ENCODE measurements at places on chromosomes 12 and 14. TPM values are rescaled to one million over a fixed set of nuclear protein-coding genes. Genes with fewer than 3 reads are reported as not detected.

ZFHX2 gene
- 2.0 TPM for total RNA-seq

LRRIQ1 gene
- 2.5 TPM for total RNA-seq

DNA sequence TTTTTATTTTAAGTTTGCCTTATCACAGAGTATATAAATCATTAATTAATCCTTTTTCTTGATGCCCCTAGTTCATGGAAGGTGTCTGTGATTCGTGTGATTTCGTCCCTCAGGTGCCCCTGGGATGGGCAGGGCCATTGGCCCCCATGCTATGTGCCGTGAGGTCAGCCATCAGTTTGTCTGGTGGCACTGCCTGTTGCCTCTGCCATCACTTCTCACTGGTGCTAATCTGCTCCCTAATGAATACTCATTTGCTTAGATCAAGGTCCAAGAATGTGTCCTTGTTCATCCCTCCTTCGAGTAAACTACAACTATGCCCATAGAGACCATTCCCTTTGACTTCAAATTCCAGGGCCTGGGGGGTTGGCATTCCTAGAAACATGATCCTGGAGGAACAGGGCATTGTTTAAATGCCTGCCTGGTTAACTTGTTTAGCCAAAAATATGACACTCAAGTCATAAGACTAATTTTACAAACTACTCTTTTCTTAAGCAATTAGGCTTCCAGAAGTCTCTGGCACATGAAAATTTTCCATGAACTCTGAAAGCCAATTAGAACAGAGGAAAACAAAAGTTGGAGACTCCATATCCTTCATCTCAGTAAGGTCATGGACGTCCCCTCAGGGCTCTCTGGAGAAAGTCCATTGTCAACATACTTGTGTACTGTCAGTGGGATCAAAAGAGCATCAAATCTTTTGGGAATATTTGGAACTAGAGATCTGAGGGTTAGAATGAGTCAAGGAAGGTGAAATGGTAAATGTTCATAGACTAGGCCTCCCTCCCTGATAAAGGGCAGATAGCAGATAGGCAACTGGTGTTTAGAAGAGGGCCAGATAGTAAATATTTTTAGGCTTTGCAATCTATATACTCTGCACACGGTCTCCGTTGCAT, 90.9 kb upstream of the PLXNC1 start:
- no peak overlapping the region for H3K4me3 ChIP-seq
- no peaks in the 10 kb centered on the region for H3K27me3 ChIP-seq
- H3K36me3 ChIP-seq, result no peaks in the 10 kb centered on the region
- H3K27ac ChIP-seq, result no peak overlapping the region
- DNase-seq, result no peak
- H3K4me1 ChIP-seq, result peaks cover 3% of the 10 kb centered on the region

EP400 gene
- total RNA-seq, result 20.3 TPM

WIF1 gene
- 2.0 TPM for total RNA-seq

SELPLG gene
- 1.1 TPM for total RNA-seq

DNA sequence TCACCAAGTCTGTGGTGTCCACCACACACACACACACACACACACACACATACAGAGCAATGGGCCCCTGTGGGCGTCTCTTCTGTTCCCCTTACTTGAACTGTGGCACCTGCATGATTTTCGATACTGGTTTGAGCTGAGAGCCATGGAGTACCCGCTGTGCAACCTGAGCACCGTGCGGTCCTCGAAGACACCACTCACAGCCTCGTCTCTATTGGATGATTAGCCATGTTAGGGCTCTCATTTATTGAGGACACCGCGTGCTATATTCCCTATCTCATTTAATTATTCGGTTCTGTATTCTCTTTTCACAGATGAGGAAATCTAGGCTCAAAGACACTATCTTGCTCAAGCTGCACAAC, 623 bp upstream of the C14orf132 start:
- no peak for DNase-seq
- H3K27ac ChIP-seq, result no peak overlapping the region
- peak overlapping the region; percentile 76 for H3K4me3 ChIP-seq
- no peaks in the 10 kb centered on the region for H3K36me3 ChIP-seq
- peaks cover 3% of the 10 kb centered on the region for H3K4me1 ChIP-seq

- no peak overlapping the region for H3K27ac ChIP-seq
- no peaks in the 10 kb centered on the region for H3K4me1 ChIP-seq
- no peak overlapping the region for H3K4me3 ChIP-seq
- H3K36me3 ChIP-seq, result no peaks in the 10 kb centered on the region
These were observed 41.2 kb upstream of the MEG3 start for GRCh38 chr14:100784523-100785337.

RTL1 gene
- 0.56 TPM for total RNA-seq

- no peak overlapping the region for H3K27ac ChIP-seq
- H3K27me3 ChIP-seq, result no peaks in the 10 kb centered on the region
- no peak overlapping the region for H3K4me3 ChIP-seq
- no peaks in the 10 kb centered on the region for H3K36me3 ChIP-seq
- no peak for DNase-seq
- H3K4me1 ChIP-seq, result peaks cover 2% of the 10 kb centered on the region
These were observed 106.4 kb downstream of the EPS8 start for GRCh38 chr12:15682826-15683225.

CEBPE gene
- total RNA-seq, result not detected

DNA sequence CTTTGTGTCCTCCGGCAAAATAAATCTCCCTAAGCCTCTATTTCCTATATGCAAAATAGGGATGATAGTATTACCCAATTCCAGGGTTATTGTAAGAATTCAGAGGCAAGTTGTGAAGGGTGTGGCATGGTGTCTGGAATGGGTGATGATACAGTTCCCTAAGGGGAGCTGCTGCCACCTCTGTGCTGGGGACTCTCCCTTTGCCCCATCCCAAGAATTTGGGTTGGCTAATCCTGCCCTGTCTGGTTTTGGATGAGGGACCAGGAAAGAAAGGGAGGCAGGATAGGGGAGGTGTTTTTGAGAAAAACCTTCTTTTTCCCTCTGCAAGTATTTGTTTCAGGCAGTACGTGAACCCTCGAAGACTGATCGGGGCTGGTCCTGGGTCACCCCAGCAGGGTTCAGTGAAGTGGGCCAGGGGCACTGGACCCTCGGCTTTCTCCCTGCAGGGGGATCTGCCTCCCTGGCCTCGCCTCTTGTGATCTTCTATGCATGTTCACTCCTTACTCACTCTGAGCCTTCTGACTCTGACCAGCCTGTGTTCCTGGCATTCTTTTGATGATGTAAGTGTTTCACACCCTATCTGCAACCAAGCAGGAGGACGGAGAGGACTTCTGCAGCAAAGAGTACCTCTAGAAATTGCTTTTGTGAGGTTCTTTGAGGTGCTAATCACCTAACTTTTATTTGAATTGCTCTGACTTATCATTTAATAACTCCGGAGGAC, 60.8 kb downstream of the RASSF3 start:
- no peaks in the 10 kb centered on the region for H3K36me3 ChIP-seq
- peak overlapping the region; percentile 71 for H3K27ac ChIP-seq
- H3K4me3 ChIP-seq, result no peak overlapping the region
- DNase-seq, result peak; percentile 38
- H3K4me1 ChIP-seq, result peaks cover 34% of the 10 kb centered on the region
- H3K27me3 ChIP-seq, result no peaks in the 10 kb centered on the region

- H3K27ac ChIP-seq, result no peak overlapping the region
- peaks cover 3% of the 10 kb centered on the region for H3K4me1 ChIP-seq
- no peaks in the 10 kb centered on the region for H3K36me3 ChIP-seq
These were observed 9.3 kb downstream of the PGF start for GRCh38 chr14:74945852-74946658.

ADAM20 gene
- 2.5 TPM for total RNA-seq

- H3K4me3 ChIP-seq, result no peak overlapping the region
- DNase-seq, result no peak
- no peak overlapping the region for H3K27ac ChIP-seq
- no peaks in the 10 kb centered on the region for H3K4me1 ChIP-seq
- H3K36me3 ChIP-seq, result no peaks in the 10 kb centered on the region
These were observed 397.8 kb downstream of the FUT8 start for GRCh38 chr14:65810322-65810721.

C12orf57 gene
- 553 TPM for total RNA-seq

TESPA1 gene
- total RNA-seq, result 2.1 TPM

CD163 gene
- 175 TPM for total RNA-seq

GRCh38 chr12:57370696-57371095, 60.1 kb downstream of the R3HDM2 start:
- H3K36me3 ChIP-seq, result no peaks in the 10 kb centered on the region
- DNase-seq, result no peak
- H3K4me1 ChIP-seq, result peaks cover 4% of the 10 kb centered on the region
- no peaks in the 10 kb centered on the region for H3K27me3 ChIP-seq
- H3K4me3 ChIP-seq, result no peak overlapping the region
- no peak overlapping the region for H3K27ac ChIP-seq

DNA sequence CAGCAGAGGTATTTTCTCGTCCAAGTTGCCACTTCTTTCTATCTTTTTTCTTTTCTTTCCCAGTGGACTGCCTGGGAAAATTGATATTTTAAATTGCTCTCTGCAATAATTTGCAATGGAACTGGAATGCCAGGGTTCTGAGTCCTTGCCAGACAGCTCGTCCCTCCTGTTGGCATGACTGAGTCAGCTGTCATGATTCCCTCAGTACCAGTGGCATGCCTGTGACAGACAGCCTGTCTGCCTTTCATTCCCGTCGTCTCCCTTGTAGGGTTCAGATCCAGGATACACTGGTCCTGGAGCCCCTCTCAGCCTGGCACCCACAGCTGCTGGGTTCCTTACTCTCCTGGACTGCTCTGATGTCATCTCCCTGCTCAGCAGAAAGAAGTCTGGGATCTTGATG, 84.8 kb downstream of the PTPN11 start:
- no peaks in the 10 kb centered on the region for H3K4me1 ChIP-seq
- no peak overlapping the region for H3K27ac ChIP-seq
- no peaks in the 10 kb centered on the region for H3K27me3 ChIP-seq
- H3K36me3 ChIP-seq, result no peaks in the 10 kb centered on the region
- no peak overlapping the region for H3K4me3 ChIP-seq
- no peak for DNase-seq

GRCh38 chr12:20006871-20007730, 361.2 kb upstream of the PDE3A start:
- no peak overlapping the region for H3K4me3 ChIP-seq
- no peaks in the 10 kb centered on the region for H3K27me3 ChIP-seq
- H3K4me1 ChIP-seq, result no peaks in the 10 kb centered on the region
- H3K27ac ChIP-seq, result no peak overlapping the region
- DNase-seq, result no peak
- H3K36me3 ChIP-seq, result no peaks in the 10 kb centered on the region

DNA sequence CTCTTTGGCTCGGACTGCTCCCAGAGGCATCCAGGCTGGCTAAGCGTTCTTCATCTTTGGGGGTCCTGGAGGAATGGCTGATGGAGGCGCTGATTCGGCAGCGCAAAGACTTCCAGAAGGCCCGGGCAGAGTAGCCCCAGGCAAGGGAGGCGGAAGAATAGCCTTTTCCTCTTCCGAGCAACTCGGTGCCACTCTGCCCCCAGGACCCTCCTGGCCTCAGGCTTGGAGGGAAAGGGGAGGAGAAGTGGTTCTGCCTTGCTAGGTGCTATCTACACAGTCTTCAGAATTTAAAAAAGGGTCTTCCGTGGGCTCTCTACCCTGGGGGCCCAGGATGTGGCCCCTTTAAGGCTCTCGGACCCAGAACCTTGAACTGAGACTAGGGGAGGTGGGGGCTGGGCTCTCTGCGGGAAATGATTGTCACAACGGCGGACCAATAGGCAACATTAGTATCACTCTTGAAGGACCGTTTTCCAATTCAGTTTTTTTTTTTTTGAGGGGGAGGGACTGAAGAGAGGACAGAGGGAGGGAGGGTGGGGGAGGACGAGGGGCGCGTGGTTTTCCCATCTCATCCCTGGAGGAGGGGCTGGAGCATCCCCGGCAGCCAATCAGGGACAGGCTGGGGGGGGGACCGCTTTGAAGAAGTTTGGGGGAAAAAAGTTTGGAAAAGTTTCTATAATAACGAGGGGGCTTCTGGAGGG, at the start of gene NFATC4:
TSS of gene NFATC4 (plus strand) at position 671 of the 698 bp plus-strand sequence. CDS start 157 bp downstream, outside the sequence.
- peak within 1 kb of the TSS; percentile 71 for H3K4me3 ChIP-seq
- peaks cover 9% of the 10 kb centered on the region for H3K4me1 ChIP-seq
- DNase-seq, result peak; percentile 93
- no peaks in the 10 kb centered on the region for H3K36me3 ChIP-seq
- no peaks in the 10 kb centered on the region for H3K27me3 ChIP-seq

DNA sequence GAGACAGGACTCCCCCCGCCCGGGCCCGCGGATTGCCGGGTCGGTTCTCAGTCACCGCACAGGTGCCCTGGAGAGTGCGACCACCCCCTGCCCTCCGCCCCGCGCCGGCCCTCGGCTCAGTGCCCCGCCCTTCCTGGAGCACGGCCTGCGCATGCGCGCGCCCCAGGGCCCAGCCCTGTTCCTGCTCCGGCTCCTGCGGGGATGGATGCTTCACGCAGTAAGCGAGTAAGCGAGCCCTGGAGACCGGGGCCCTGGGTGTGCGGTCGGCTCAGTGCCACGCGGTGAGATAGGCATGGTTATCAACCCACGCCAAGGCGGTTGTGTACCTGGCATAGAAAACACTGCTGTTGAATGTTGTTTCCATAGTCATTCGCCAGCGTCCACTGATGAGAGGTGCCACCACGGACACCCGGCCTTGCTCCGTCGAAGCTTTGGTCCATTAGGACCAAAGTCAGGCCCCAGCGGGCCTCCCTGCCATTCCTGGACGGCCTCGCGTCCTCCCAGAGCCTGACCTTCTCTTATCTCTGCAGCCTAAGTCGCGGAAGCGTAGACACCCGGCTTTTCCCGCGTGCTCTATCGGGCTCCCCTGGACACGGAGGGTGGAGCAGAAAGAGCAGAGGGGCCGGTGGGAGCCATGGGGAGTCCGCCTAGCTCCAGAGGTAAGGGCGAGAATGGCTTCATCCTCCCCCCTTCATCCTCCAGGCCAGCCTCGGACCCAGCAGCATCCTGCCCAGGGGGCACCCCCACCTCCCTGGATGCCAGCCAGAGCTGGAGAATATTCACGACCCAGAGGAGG, 90.6 kb downstream of the PAPOLA start:
- H3K4me1 ChIP-seq, result no peaks in the 10 kb centered on the region
- no peak overlapping the region for H3K4me3 ChIP-seq
- H3K36me3 ChIP-seq, result no peaks in the 10 kb centered on the region

BICDL1 gene
- 13.4 TPM for total RNA-seq

- no peak overlapping the region for H3K27ac ChIP-seq
- no peak for DNase-seq
- H3K27me3 ChIP-seq, result no peaks in the 10 kb centered on the region
- no peaks in the 10 kb centered on the region for H3K36me3 ChIP-seq
- H3K4me3 ChIP-seq, result no peak overlapping the region
- no peaks in the 10 kb centered on the region for H3K4me1 ChIP-seq
These were observed 20.6 kb upstream of the ARID2 start for GRCh38 chr12:45708901-45709300.

C12orf54 gene
- total RNA-seq, result 1.3 TPM

DNA sequence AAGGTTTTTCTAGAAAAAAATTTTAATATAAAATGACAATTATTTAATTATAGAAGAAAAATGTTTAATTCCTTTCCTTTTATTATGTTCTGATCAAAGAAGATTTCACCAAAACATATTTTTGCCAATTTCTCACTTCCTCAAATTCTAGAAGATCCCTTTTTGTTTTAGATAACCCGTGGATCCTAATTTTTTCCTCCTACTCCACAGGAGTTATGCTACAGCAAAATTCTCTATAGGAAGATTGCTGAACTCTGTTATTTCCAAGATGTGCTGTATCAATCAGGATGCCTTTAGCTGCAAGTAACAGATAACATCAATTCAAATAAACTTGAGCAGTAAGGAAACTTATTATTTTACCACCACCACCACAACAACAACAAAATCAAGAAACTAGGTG, 3.8 kb upstream of the SNX6 start:
- no peak for DNase-seq
- no peaks in the 10 kb centered on the region for H3K27me3 ChIP-seq
- no peak overlapping the region for H3K27ac ChIP-seq

Measured in ovary (tissue), 10 donors.